ENCODE measurements at places on chromosomes 12 and 14. TPM values are rescaled to one million over a fixed set of nuclear protein-coding genes. Genes with fewer than 3 reads are reported as not detected.

- DNase-seq, result no peak
These were observed 795 bp downstream of the STAT6 start for GRCh38 chr12:57110104-57111030.

GRCh38 chr12:67925552-67925951 lies 63.7 kb upstream of the IFNG-AS1 start:
- no peak for DNase-seq

GRCh38 chr14:28412077-28412476 lies 354.5 kb upstream of the FOXG1 start:
- DNase-seq, result no peak

DNA sequence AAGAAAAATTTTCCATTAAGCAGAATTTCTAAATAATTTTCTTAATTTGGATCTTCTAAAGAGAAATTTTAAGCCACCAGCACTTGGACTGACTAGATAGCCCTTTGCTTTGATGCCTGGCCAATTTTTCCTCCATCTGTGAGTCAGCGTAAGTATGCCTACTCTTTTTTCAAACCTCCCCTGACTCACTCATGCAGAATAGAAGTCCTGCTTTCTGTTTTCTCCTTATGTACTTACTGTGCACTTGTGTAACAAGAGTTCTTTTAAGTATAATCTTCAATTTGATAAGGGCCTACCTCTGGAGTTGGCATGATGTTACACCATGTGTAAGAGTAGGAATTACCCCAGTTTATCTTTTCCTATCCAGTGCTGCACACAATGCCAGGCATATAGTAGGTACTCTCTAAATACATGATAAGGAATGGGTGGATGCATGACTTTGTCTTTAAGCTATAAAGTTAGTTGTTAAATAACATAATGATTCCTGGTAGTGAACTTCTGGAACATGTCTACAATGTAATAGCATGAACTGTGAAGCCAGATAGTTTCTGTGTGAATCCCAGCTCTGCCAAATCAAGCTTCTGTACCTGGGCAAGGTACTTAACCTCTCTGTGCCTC lies 329.6 kb downstream of the TMTC2 start:
- no peak for DNase-seq

The DPF3 gene
- total RNA-seq, result 1.3 TPM

All from mesothelial cell of epicardium (in vitro differentiated cells).